ENCODE measurements at places on chromosomes 1 and 21. TPM values are rescaled to one million over a fixed set of nuclear protein-coding genes. Genes with fewer than 3 reads are reported as not detected.
A peak's percentile ranks its signal among the peaks of the same experiment; 100 is the strongest.

FMO4 gene
- total RNA-seq: 0.33 TPM

HORMAD1 gene
- not detected for total RNA-seq

RHBDL2 gene
- total RNA-seq: 7.1 TPM

DNA sequence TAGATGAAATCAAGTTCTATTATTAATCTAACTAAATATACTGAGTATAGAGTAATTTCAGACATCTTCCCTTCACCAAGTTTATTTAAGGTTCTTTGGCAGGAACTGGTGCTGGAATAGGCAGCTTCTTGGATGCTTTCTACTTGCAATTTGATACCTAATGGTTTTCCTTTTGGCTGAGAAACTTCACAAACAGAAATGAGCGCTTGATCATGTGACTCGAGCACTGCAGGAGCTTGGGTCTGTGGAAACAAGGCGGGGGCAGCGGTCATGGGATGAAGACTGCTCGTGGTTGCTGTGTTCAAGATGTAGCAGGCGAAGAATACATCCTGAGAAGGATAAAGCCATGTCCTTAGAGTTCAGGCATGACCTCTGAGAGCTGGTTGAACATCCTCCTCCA is 136.8 kb downstream of the PTPRC start:
- DNase-seq: no peak
- no peaks in the 10 kb centered on the region for H3K27me3 ChIP-seq
- no peaks in the 10 kb centered on the region for H3K4me1 ChIP-seq
- no peaks in the 10 kb centered on the region for H3K36me3 ChIP-seq
- H3K4me3 ChIP-seq: no peak overlapping the region
- H3K27ac ChIP-seq: no peak overlapping the region

- DNase-seq: no peak
- H3K4me1 ChIP-seq: no peaks in the 10 kb centered on the region
- H3K27ac ChIP-seq: no peak overlapping the region
- H3K27me3 ChIP-seq: no peaks in the 10 kb centered on the region
Observed at GRCh38 chr1:79052829-79053449, 46.4 kb upstream of the ADGRL4 start.

GRCh38 chr1:245272676-245273075 is 117.9 kb downstream of the KIF26B start:
- no peak overlapping the region for H3K27ac ChIP-seq
- no peaks in the 10 kb centered on the region for H3K4me1 ChIP-seq
- H3K4me3 ChIP-seq: no peak overlapping the region
- H3K36me3 ChIP-seq: no peaks in the 10 kb centered on the region
- peaks cover 6% of the 10 kb centered on the region for H3K27me3 ChIP-seq

GRCh38 chr1:913491-914130 is 10.1 kb upstream of the SAMD11 start:
- DNase-seq: no peak
- H3K36me3 ChIP-seq: no peaks in the 10 kb centered on the region
- H3K4me3 ChIP-seq: no peak overlapping the region
- peaks cover 70% of the 10 kb centered on the region for H3K4me1 ChIP-seq

DNA sequence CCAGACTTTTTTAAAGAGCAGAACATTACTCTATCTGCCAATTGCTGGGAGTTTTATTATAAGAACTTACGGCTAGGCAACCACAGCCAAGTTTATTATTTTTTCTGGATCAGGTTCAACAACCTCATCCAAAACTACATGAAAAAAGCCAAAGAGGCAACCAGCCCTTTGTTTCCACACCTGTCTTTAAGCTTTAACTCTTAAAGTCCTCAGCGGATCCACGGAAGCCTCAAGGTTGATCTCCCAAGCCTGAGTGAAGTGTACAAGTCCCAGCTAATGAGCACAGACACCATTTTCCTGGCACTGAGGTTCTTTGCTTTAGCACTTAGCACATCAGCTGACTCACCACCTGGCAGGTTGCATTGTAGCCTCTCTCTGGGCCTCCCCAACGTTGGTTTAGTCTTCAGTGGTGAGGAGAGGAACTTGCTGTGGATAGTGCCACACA is 143.1 kb downstream of the TGFBR3 start:
- H3K27ac ChIP-seq: peak overlapping the region; percentile 80
- no peak overlapping the region for H3K4me3 ChIP-seq
- no peaks in the 10 kb centered on the region for H3K36me3 ChIP-seq
- H3K4me1 ChIP-seq: peaks cover 26% of the 10 kb centered on the region
- DNase-seq: no peak

- no peak overlapping the region for H3K27ac ChIP-seq
- H3K4me3 ChIP-seq: no peak overlapping the region
- no peaks in the 10 kb centered on the region for H3K36me3 ChIP-seq
Observed at GRCh38 chr1:184788970-184789369, 34.3 kb upstream of the EDEM3 start.

- no peak for DNase-seq
- no peaks in the 10 kb centered on the region for H3K4me1 ChIP-seq
- no peaks in the 10 kb centered on the region for H3K36me3 ChIP-seq
- H3K27ac ChIP-seq: no peak overlapping the region
Observed at GRCh38 chr1:100523038-100523652, 14.8 kb upstream of the GPR88 start.

DNA sequence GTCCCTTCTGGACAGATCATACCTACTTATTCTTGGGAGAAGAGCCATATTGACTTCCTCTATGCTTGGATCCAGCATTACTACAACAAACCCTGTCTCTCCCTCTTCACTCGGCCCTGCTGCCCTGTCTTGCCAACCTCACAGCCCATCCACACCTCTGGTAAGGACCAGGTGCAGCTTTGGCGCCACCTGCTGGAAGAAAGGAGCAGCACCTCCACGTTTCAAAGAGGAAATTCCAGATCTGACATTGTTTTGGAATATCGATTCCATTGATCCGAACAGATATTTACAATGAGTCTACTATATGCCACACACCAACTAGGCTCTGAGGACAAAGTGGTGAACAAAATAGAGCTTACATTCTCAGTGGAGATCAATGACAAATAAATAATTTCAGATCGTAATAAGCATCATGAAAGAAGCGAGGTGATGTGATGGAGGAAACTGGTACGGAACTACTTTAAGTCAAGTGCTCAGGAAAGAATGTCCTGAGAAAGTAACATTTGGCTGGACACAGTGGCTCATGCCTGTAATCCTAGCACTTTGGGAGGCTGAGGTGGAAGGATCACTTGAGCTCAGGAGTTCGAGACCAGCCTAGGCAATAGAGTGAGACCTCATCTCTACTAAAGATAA is 18.7 kb downstream of the MFSD2A start:
- H3K4me1 ChIP-seq: no peaks in the 10 kb centered on the region
- H3K4me3 ChIP-seq: no peak overlapping the region
- peak; percentile 52 for DNase-seq
- no peaks in the 10 kb centered on the region for H3K36me3 ChIP-seq

GRCh38 chr21:28961927-28962326 is 30.8 kb downstream of the LTN1 start:
- H3K27me3 ChIP-seq: no peaks in the 10 kb centered on the region
- DNase-seq: no peak
- H3K4me3 ChIP-seq: no peak overlapping the region
- peaks cover 7% of the 10 kb centered on the region for H3K36me3 ChIP-seq

- no peak overlapping the region for H3K4me3 ChIP-seq
- DNase-seq: no peak
- H3K4me1 ChIP-seq: no peaks in the 10 kb centered on the region
Observed at GRCh38 chr1:81157686-81158085, 643.0 kb upstream of the ADGRL2 start.

DNA sequence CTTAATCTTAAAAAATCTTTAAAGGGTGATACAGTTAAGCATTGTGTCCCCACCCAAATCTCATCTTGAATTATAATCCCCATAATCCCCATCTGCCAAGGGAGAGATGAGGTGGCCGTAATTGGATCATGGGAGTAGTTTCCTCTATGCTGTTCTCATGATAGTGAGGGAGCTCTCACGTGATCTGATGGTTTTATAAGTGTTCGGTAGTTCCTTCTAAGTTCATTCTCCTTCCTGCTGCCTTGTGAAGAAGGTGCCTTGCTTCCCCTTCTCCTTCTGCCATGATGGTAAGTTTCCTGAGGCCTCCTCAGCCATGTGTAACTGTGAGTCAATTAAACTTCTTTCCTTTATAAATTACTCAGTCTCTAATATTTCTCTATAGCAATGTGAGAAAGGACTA is 10.7 kb downstream of the DHRS3 start:
- H3K27me3 ChIP-seq: no peaks in the 10 kb centered on the region
- H3K4me3 ChIP-seq: no peak overlapping the region
- H3K36me3 ChIP-seq: 0 out of 2 replicates have a peak, but pooled peaks cover 2% of the 10 kb centered on the region
- peak overlapping the region; percentile 67 for H3K27ac ChIP-seq

- DNase-seq: no peak
- H3K4me1 ChIP-seq: no peaks in the 10 kb centered on the region
- H3K27ac ChIP-seq: no peak overlapping the region
- no peak overlapping the region for H3K4me3 ChIP-seq
- no peaks in the 10 kb centered on the region for H3K36me3 ChIP-seq
- H3K27me3 ChIP-seq: no peaks in the 10 kb centered on the region
Observed at GRCh38 chr1:232667778-232668165, 37.8 kb upstream of the SIPA1L2 start.
